Progenitor cell of endocrine pancreas (in vitro differentiated cells): ENCODE measurements at places on chromosomes 16 and 17.

GRCh38 chr16:28925386-28926228, 569 bp upstream of the RABEP2 start:
- peaks cover 15% of the 10 kb centered on the region for H3K4me1 ChIP-seq
- no peaks in the 10 kb centered on the region for H3K27me3 ChIP-seq
- peaks cover 4% of the 10 kb centered on the region for H3K36me3 ChIP-seq

DNA sequence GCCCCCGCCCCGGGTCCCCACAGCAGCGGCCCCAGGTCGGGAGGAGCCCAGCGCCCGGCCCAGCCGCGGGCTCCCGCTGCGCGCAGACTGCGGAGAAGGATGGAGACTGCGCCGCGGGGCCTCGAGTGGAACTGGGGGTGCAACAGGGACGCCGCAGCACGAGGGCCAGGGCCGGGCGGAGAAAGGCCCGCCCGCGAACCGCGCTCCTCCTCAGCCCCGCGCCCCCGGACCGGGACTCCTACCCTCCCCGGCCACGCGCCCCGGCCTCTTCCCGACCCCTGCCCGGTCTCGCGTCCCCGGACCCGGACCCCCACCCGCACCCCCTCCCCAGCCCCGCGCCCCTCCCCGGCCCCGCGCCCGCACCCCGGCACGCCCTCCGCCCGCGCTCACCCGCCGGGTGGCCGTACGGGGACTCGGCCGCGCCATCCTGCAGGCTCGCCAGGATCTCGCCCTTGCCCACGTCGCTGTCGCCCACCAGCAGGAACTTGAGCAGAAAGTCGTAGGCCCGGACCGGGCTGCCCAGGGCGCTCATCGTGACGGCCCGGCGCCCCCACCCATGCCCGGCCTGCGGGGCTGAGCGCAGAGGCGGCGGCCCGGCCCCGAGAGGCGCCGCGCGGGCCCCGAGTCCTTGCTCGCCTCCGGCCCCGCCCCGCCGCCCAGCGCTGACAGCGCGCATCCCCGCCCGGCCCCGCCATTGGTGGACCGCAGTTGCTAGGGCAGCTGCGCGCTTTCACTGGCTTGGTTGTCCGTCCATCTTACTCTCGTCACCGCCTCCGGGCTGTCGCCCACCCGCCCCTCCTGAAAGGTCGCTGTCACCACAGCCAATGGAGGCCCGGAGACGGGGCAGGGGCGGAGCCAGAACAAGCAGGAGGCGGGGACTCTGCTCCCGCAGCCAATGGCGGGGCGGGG, at the start of gene RAB40B:
RAB40B (minus strand) TSS at position 634 of the 909 bp plus-strand sequence; CDS start at position 532, 102 bp downstream.
- H3K27me3 ChIP-seq, result peaks cover 32% of the 10 kb centered on the region
- peak within 1 kb of the TSS; percentile 71 for H3K27ac ChIP-seq
- H3K36me3 ChIP-seq, result peaks cover 14% of the 10 kb centered on the region
- DNase-seq, result peak; percentile 99
- peak within 1 kb of the TSS; percentile 84 for H3K4me3 ChIP-seq

GRCh38 chr17:43545383-43545632, 832 bp downstream of the ETV4 start:
- DNase-seq, result peak; percentile 26
- peak overlapping the region; percentile 84 for H3K4me3 ChIP-seq
- peak overlapping the region; percentile 95 for H3K27ac ChIP-seq
- peaks cover 40% of the 10 kb centered on the region for H3K4me1 ChIP-seq

DNA sequence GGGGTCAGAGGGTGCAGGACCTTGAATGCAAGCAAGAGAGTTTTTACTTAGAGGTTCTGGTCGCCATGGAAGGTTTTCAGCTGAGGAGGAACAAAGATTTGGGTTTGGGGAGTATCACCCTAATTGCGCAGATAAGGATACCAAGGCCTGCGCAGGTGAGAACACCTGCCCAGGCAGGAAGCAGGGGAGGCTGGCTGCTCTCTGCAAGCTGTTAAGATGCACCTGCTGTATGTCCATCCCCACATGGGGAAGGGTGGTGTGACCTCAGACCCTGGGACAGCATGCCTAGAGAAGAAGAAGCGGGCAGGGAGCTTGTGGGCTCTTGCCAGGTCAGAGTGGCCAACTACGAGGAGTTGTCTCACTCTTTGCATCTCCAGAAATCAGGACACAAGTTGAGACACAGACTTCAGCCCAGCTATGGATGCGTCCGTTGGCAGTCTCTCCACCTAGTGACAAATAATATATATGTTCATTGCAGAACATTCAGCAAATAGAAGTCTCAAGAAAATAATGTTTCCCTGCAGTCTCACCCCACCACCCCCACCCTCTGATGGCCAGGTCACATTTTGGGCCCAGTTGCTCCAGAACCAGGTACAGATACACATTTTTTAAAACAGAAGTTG, 77.7 kb downstream of the SREBF1 start:
- peaks cover 13% of the 10 kb centered on the region for H3K4me1 ChIP-seq
- H3K4me3 ChIP-seq, result no peak overlapping the region
- H3K27ac ChIP-seq, result peak overlapping the region; percentile 65
- H3K36me3 ChIP-seq, result peaks cover 5% of the 10 kb centered on the region
- no peaks in the 10 kb centered on the region for H3K27me3 ChIP-seq

GRCh38 chr16:10776280-10776679, 32.6 kb downstream of the NUBP1 start:
- DNase-seq, result no peak
- H3K4me1 ChIP-seq, result peaks cover 3% of the 10 kb centered on the region
- no peaks in the 10 kb centered on the region for H3K27me3 ChIP-seq
- no peak overlapping the region for H3K4me3 ChIP-seq
- no peak overlapping the region for H3K27ac ChIP-seq

DNA sequence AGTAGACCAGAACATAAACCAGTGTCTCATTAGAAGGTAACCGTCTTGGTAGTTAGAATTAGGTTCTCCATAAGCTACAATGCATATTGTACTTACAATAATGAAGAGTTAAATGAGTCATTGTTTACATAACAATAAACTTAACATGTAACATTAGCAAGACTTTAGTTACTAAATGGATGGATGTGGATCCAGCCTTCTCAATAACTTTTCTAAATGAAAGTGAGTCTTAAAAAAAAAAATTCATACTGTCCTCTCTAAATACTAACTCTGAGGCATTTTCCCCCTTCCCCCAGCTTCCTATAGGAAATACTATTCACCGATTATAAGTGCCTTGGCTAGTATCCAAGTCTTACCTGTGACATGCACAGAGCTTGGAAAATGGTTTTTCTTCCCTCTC, 155.3 kb downstream of the CYB561 start:
- no peaks in the 10 kb centered on the region for H3K27me3 ChIP-seq
- no peak overlapping the region for H3K27ac ChIP-seq
- H3K4me1 ChIP-seq, result peaks cover 2% of the 10 kb centered on the region
- peaks cover 5% of the 10 kb centered on the region for H3K36me3 ChIP-seq

DNA sequence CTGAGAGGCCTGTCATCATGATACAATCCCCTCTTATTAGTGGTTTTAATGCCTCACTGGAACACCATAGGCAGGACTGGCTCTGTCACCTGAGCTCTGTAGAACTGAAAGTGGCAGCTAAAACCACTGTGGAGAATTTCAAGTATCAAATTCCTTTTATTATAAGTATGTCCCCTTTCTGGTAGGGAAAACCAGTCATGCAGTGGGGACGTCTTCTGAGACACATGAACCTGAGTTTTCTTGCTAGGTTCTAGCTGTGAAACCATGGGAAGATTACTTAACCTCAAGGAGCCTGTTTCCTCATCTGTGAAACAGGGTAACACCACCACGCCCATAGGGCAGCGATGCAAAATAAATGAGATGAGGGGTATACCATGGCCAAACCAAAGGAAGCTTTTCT, 4.7 kb downstream of the VAC14 start:
- H3K27ac ChIP-seq, result no peak overlapping the region
- H3K4me3 ChIP-seq, result no peak overlapping the region
- no peaks in the 10 kb centered on the region for H3K36me3 ChIP-seq
- DNase-seq, result no peak
- no peaks in the 10 kb centered on the region for H3K27me3 ChIP-seq
- H3K4me1 ChIP-seq, result peaks cover 12% of the 10 kb centered on the region

GRCh38 chr17:42750739-42751344, 6.0 kb upstream of the EZH1 start:
- H3K4me3 ChIP-seq, result no peak overlapping the region
- peaks cover 22% of the 10 kb centered on the region for H3K27me3 ChIP-seq
- no peak overlapping the region for H3K27ac ChIP-seq
- DNase-seq, result no peak

- no peak for DNase-seq
- no peak overlapping the region for H3K4me3 ChIP-seq
- no peaks in the 10 kb centered on the region for H3K36me3 ChIP-seq
- peaks cover 17% of the 10 kb centered on the region for H3K27me3 ChIP-seq
- no peaks in the 10 kb centered on the region for H3K4me1 ChIP-seq
Observed at GRCh38 chr17:34765291-34765690, 185.9 kb downstream of the TMEM132E start.

DNA sequence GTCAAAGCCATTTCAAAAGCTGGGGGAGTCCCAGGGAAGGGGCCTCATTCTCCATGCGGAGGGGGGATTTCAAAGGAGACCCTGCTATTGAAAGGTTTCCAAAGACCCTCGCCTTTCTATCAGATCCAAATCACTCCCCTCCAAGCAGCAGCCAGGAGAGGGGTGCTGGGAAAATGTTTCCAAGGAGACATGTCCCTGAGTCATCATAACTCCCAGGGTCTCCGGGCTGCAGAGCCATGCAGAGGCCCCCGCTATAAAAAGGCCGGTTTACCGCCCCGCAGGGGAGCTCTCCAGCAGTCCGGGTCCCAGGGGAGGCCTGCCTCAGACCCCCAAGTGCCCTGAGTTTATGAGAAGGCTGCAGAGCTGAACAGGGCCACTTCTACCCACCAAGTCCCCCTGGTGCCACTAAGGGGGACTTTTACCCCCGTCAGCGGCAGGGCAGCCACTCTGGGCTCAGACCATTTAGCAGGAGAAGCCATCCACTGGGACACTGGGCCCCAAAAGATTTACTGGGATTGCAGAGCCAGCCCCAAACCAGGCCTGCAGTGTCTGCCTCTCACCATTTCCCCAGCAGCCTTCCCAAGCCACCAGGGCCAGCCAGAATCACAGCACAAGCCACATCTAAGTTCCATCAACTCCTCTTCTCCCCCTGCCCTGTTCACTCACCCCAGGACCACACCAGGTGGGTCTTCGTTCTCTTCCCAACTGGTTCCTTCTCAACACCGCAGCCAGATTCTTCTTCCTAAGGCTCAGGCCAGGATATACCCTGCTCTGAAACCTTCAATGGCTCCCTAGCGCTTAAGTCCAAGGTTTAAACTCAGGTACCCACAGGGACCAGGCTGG, 234.4 kb downstream of the ZNF423 start:
- no peak overlapping the region for H3K4me3 ChIP-seq
- H3K27me3 ChIP-seq, result no peaks in the 10 kb centered on the region
- peaks cover 10% of the 10 kb centered on the region for H3K4me1 ChIP-seq
- peaks cover 5% of the 10 kb centered on the region for H3K36me3 ChIP-seq

GRCh38 chr17:63116967-63117830, 151.2 kb downstream of the TANC2 start:
- no peaks in the 10 kb centered on the region for H3K36me3 ChIP-seq
- no peak overlapping the region for H3K27ac ChIP-seq

- no peak overlapping the region for H3K4me3 ChIP-seq
- peaks cover 33% of the 10 kb centered on the region for H3K4me1 ChIP-seq
- peaks cover 4% of the 10 kb centered on the region for H3K36me3 ChIP-seq
- DNase-seq, result no peak
- peak overlapping the region; percentile 58 for H3K27ac ChIP-seq
Observed at GRCh38 chr17:42133461-42134041, 10.9 kb downstream of the HSPB9 start.
